ENCODE measurements at places on chromosomes 11 and 22.

GRCh38 chr11:117931971-117932370 lies 2.8 kb upstream of the TMPRSS13 start:
- DNase-seq = no peak

GRCh38 chr11:9351321-9351881 lies 33.1 kb upstream of the IPO7 start:
- DNase-seq = no peak

- no peak for DNase-seq
Observed at GRCh38 chr11:24738972-24739371, 242.1 kb downstream of the LUZP2 start.

GRCh38 chr22:19821523-19822300 lies 33.0 kb downstream of the GNB1L start:
- no peak for DNase-seq

- DNase-seq = peak; percentile 97
Observed at GRCh38 chr11:63670433-63671321, 499 bp downstream of the ATL3 start.

DNA sequence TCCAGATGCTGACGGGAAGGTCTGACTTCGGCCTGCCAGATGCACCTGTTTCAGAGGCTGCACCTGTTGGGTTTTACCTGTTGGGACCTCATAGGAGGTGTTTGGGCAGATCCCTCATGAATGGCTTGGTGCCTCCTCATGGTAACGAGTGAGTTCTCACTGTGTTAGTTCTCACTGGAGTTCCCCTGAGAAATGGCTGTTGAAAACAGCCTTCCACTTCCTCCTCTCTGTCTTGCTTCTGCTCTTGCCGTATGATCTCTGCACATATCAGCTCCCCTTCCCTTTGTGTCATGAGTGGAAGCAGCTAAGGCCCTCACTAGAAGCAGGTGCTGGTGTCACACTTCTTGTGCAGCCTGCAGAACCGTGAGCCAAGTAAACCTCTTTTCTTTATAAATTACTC lies 207.6 kb upstream of the SEZ6L start:
- DNase-seq = no peak
